Stimulated activated CD8-positive, alpha-beta memory T cell treated with anti-CD3 and anti-CD28 coated beads, Interleukin-4, amount 100 ng/mL, for 24 hours (primary cell): ENCODE measurements at places on chromosomes 3 and 15.

- no peak for DNase-seq
Observed at GRCh38 chr3:186849374-186849975, 7.0 kb downstream of the ADIPOQ start.

DNA sequence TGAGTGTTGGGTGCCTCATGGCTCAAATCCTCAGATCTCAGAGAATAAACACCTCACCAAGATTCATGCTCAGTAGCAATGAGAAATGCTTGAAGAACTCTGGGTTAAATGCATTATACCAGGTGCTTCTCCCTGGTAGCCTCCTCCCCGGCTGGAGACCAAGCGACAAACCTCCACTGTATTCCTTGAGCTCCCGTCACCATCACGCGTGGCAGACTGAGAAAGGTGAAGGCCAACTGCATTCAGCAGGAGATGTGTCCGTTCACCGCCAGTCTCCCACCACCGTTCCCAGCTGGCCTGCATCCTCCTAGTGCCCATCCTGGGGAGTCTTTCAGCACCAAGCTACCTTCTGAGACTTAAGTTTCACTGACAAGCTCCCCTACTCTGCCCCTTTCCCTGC is 7.5 kb downstream of the CSTA start:
- DNase-seq, result no peak

DNA sequence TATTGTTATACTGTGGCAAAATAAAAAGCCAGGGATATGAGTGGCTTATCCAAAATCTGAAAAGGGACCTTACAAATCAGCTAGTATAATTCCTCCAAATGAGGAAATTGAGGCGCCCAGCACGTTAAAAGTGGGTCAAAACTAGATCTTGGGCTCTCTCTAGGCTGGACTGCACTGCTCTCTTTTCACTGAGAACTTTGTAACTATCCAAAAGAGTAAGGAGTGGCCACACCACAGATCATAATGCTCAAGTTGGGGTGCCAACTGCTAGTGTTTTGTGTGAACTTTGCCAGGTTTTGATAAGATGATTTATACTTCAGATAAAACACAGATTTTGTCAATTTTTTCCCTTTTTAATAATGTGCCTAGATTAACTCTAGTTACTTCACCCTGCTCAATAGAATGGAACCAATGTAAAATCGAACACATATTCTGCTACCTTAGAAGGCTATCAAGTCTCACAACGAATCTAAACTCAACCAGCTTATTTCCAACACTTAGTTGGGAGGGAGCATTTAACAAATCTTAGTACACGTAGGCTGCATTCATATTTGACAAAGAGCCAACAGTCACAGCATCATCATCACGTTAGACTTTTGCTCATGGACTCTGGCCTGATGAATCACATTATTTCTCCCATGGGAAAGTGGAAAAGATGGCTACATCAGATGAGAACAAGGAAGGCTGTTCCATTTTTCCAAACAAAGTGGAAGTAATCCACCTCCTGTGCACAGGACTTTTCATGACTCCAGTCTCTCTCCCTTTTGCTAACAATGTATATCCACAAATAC is 64.4 kb downstream of the ABI3BP start:
- no peak for DNase-seq

GRCh38 chr3:9914559-9915253 is 2.2 kb upstream of the IL17RC start:
- no peak for DNase-seq

DNA sequence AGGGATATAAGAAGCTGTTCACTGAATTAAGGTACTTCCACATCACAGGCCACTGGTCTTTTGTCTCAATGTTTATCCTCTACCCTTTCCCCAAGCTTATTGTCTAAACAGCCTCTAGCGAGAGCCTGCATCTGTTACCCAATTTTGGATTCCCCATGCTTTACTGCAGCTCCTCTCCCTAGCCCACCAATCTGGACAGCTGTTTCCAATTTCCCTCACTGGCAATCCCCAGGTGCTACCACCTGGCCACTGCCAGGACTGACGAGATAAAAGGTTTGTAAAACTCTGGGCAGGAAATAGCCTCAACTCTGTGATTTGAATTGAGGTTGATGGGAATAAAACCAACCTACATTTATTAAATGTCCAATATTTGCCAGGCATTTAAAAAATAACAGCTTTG is 58.0 kb upstream of the TEX9 start:
- no peak for DNase-seq

- DNase-seq, result no peak
Observed at GRCh38 chr3:9715764-9716437, 12.3 kb downstream of the CPNE9 start.

DNA sequence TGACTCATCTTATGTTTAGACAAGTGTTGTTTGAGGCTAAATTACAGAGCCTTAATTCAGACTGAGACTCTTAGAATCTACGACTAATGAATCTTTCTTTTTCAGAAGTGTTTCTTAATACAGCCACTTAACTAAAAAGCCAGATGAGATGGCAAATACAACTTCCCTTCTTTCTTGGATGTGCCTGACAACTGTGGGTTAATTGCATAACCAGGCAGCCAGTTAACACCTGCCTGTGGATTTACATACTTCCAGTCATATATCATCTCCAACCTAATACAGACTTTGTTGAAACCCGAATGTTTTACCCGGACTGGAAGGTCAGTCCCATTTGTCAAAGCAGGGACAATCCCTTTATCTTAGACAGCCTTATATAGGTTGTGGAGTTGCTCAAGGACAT is 297.6 kb downstream of the VPS13C start:
- no peak for DNase-seq

DNA sequence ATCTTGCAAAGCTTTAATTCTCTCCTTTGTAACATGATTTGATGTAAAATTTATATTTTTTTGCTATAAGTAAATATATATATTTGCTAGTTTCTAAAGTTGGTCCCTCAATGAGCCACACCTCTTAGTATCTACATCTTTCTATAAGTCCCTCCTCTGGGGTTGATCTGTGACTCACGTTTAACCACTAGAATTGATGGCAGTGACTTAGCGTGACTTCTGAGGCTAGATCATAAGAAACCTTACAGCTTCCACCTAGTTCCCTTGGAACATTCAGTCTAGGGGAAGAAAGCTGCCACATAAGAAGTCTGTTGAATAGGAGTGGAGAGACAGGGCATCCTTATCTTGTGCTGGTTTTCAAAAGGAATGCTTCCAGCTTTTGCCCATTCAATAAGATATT is 56.6 kb upstream of the TNIK start:
- no peak for DNase-seq

GRCh38 chr3:146543461-146544001 is 876 bp downstream of the PLSCR1 start:
- no peak for DNase-seq

DNA sequence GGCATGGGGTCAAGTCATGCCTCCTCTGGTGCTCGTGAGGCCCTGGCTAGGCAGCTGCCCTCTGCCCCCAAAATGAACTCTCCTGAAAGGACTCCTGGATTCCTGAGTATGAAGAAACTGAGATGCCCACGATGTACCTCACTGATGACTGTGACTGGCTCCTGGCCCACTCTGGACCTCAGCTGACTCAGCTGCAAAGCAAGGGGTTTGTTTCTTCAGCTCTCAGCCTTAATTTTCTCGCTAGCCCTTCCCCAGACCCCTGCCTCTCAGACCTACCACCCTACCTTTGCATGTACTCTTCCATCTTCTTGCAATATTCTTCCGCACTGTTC is 5.2 kb upstream of the GNAI2 start:
- no peak for DNase-seq

- no peak for DNase-seq
Observed at GRCh38 chr3:190003681-190004123, 117.0 kb downstream of the P3H2 start.
